ENCODE measurements at places on chromosomes 2 and 18. TPM values are rescaled to one million over a fixed set of nuclear protein-coding genes. Genes with fewer than 3 reads are reported as not detected.

- DNase-seq, result peak; percentile 98
Measured at GRCh38 chr18:54776282-54776977, 51.8 kb upstream of the RAB27B start.

- DNase-seq, result no peak
Measured at GRCh38 chr2:174716785-174717184, 47.5 kb downstream of the CHRNA1 start.

DNA sequence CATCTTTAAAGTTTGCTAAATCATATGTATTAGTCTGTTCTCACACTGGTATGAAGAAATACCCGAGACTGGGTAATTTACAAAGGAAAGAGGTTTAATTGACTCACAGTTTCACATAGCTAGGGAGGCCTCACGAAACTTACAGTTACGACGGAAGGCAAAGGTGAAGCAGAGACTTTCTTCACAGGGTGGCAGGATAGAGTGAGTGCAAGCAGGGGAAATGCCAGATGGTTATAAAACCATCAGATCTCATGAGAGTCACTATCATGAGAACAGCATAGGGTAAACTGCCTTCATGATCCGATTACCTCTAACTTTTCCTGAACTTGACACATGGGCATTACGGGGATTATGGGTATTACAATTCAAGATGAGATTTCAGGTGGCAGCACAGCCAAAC lies 1075.2 kb upstream of the NRXN1 start:
- DNase-seq, result no peak

- peak; percentile 68 for DNase-seq
Measured at GRCh38 chr2:136378712-136379595, 261.0 kb upstream of the CXCR4 start.

DNA sequence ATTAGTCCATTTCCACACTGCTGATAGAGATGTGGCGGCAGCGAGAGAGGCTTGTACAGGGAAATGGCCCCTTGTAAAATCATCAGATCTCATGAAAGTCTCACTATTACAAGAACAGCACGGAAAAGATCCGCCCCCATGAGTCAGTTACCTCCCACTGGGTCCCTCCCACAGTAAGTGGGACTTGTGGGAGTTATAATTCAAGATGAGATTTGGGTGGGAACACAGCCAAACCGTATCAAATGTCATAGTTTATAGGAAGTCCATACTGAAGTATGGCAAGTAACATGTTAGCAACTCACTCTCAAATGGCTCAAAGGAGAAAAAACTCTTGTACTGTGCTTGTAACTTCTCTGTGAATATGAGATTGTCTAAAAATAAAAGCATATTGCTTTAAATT lies 56.1 kb downstream of the FARP2 start:
- peak; percentile 40 for DNase-seq

DNA sequence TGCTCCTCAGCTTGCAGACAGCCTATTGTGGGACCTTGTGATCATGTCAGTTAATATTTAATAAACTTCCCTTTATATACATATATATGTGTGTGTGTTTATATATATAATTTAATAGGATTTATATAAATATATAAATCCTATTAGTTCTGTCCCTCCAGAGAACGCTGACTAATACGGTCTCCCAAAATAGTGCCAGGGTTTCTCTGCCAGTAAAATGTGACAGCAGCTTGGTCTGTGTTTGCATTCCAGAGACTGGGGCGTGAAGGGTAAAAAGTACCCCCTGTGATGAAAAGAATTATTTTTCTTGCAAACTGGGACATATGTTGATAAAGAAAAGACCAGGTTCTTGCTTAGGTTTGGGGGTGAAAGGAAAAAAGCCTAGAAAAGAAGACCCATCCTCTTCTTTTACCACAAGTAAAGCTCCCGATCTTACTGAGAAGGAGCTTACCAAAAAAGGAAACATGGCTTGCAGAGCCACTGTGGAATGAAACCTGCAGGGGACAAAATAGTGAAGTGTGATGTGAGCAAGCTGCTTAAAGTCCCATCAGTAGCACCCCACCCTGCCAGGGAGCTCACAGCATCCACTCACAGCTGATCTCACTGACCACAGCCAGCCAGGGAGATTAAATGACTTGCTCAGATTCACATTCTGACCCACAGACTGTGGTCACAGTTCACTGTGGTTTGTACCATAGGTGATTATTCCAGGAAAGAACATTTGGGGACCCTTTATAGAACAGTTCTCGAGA lies 110.9 kb upstream of the RMP24 start:
- DNase-seq, result peak; percentile 9

PROKR1 gene
- total RNA-seq, result not detected

- DNase-seq, result no peak
Measured at GRCh38 chr2:16632598-16632997, 33.0 kb downstream of the CYRIA start.

C1GALT1C1L gene
- total RNA-seq, result 0.36 TPM

IL1B gene
- total RNA-seq, result not detected

CD207 gene
- not detected for total RNA-seq
